ENCODE measurements at places on chromosomes 4 and X.
A peak's percentile ranks its signal among the peaks of the same experiment; 100 is the strongest.

GRCh38 chrX:143788265-143788664, 67.7 kb upstream of the SPANXN2 start:
- no peak overlapping the region for H3K4me3 ChIP-seq
- no peak overlapping the region for H3K27ac ChIP-seq
- no peaks in the 10 kb centered on the region for H3K4me1 ChIP-seq
- no peaks in the 10 kb centered on the region for H3K36me3 ChIP-seq
- peak; percentile 16 for DNase-seq

DNA sequence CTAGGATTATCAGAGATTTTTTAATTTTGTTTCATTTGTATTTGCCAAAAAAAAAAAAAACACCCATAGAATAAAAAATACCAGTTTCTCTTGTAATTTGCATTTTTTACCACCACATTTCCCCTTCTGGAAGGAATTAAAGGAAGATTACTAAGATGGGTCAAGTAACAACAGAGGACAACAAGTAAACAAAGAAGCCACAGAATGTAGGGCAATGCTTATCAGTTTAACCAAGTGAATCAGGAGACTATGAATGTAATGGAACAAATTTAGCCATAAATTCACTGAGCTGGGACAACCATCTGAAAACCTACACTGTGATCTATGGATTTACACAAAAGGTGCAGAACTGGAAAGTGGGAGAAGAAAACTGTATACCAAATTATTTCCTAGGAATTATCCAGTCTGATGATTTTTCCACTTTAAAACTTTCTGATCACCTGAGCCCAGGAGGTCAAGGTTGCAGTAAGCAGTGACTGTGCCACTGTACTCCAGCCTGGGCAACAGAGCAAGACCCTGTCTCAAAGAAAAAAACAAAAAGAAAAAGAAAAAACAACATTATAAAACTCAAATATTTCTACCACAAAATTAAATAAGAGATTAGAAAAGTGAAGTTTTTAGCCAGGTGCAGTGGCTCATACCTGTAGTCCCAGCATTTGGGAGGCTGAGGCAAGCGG, 32.4 kb downstream of the LRBA start:
- H3K27ac ChIP-seq = no peak overlapping the region
- H3K27me3 ChIP-seq = no peaks in the 10 kb centered on the region
- no peaks in the 10 kb centered on the region for H3K4me1 ChIP-seq
- H3K36me3 ChIP-seq = no peaks in the 10 kb centered on the region
- no peak overlapping the region for H3K4me3 ChIP-seq

GRCh38 chr4:158371158-158371557, 150.5 kb upstream of the RXFP1 start:
- H3K36me3 ChIP-seq = no peaks in the 10 kb centered on the region
- H3K27ac ChIP-seq = no peak overlapping the region
- no peaks in the 10 kb centered on the region for H3K27me3 ChIP-seq
- H3K4me3 ChIP-seq = no peak overlapping the region
- no peak for DNase-seq
- H3K4me1 ChIP-seq = no peaks in the 10 kb centered on the region

DNA sequence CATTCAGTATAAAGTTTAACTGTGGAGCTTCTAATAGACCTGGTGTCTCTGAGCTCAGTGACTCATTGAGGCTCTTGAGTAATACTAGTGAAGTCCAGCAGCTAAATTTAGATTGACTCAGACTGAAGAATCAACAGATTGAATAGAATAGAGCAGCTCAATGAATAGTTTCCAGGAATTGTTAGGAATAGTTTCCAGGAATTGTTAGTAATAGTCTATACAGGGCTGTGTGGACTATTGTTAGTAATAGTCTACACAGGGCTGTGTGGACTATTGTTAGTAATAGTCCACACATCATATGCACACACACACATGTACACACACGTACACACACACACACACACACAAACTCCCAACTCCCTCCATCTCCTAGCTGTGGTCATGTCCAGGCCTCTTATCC, 3.0 kb downstream of the GIMD1 start:
- no peaks in the 10 kb centered on the region for H3K36me3 ChIP-seq
- no peak overlapping the region for H3K4me3 ChIP-seq
- H3K27me3 ChIP-seq = no peaks in the 10 kb centered on the region
- no peak for DNase-seq

DNA sequence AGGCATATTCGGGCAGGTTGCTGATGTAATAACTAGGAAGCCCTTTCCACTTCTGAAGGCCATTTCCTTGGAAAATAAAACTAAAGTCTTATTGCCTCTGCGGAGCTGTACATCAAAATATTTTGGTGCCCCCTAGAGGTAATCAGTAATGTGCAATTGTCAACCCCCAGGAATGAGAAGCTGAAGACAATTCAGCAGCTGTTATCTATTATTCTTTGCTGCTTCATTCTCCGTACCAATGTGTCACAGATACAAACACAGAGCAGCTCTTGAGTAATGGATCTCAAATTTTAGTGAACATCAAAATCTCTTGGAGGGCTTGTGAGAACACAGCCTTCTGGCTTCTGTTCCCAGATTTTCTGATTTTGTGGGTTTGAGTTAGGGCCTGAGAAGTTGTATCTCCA, 3.5 kb upstream of the SLIT2 start:
- H3K4me1 ChIP-seq = no peaks in the 10 kb centered on the region
- H3K27ac ChIP-seq = no peak overlapping the region
- H3K36me3 ChIP-seq = no peaks in the 10 kb centered on the region
- no peak overlapping the region for H3K4me3 ChIP-seq
- peak; percentile 43 for DNase-seq

DNA sequence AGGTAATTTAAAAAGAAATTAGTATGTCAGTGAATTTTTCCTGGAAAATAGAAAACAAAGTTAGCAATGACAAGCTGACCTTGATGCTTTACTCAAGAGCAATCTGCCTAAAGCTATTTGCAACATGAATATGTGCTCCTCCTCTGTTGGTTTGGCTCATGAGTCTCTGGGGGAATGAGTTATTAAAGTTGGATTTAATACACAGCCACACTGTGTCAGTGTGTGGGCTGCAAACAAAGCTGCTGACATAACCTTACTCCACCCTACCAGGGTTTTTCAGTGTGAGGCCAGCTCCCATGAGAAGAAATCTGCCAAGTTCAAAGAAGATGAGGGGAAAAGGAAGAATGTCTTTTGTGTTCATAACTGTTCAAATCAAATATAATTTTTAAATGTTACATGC, 280.5 kb downstream of the TLL1 start:
- no peaks in the 10 kb centered on the region for H3K27me3 ChIP-seq
- H3K27ac ChIP-seq = no peak overlapping the region
- H3K36me3 ChIP-seq = no peaks in the 10 kb centered on the region
- H3K4me1 ChIP-seq = no peaks in the 10 kb centered on the region
- no peak overlapping the region for H3K4me3 ChIP-seq
- DNase-seq = no peak

DNA sequence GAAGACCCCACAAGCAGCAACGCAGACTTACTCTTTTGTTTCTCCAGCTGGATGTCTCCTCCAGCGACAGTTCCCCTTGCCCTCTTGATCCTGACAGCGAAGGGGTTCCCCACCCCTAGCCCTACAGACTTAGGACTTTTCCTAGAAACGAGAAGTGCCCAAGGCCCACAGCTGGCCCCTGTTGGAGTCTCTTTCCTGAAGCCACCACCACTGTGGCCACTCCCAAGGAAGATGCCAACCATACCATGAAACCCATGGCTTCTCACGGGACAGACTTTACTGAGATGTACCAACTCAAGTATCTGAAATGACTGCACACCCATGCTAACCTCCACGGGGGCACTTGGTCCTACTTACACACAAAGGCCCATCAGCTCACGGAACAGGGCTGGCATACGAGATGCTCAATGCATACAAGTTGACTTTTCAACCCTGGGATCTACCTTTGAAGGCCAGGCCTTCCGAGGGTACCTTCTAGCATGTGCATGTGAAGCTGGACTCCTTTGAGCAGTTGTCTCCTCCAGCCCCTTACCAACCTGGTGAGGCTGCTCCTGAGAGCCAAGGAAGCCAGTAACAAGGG, 924 bp upstream of the IRAK1 start:
- H3K27ac ChIP-seq = peak overlapping the region; percentile 76
- H3K36me3 ChIP-seq = no peaks in the 10 kb centered on the region
- no peak for DNase-seq
- peak overlapping the region; percentile 67 for H3K4me3 ChIP-seq

GRCh38 chr4:74555843-74556242, 110.9 kb downstream of the AREG start:
- no peak for DNase-seq
- H3K27ac ChIP-seq = no peak overlapping the region
- no peaks in the 10 kb centered on the region for H3K27me3 ChIP-seq
- no peak overlapping the region for H3K4me3 ChIP-seq
- H3K4me1 ChIP-seq = no peaks in the 10 kb centered on the region
- H3K36me3 ChIP-seq = no peaks in the 10 kb centered on the region

- H3K36me3 ChIP-seq = no peaks in the 10 kb centered on the region
- H3K4me1 ChIP-seq = no peaks in the 10 kb centered on the region
- H3K27me3 ChIP-seq = no peaks in the 10 kb centered on the region
- DNase-seq = no peak
- peak overlapping the region; percentile 79 for H3K27ac ChIP-seq
Measured at GRCh38 chrX:101347859-101348451, 587 bp downstream of the TIMM8A start.

DNA sequence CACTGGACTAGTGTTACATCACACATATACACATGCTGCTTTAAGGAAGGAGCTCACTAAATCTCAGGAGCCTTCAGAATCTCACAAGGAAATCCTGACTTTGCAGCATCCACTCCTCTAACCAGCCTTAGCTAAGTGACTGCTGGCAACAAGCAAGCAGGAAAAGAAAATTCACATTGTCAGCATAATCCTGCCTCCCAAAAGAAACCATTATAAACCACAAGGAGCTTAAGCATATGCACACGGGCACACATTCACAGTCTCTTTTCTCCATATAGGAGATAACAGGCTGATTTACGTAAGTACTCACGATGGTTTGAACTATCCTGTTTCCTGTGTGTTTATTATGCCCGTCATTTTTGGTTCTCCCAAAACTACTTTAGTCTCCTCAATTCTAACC, 136.3 kb downstream of the TMEM144 start:
- no peak for DNase-seq
- no peaks in the 10 kb centered on the region for H3K27me3 ChIP-seq
- no peaks in the 10 kb centered on the region for H3K36me3 ChIP-seq
- H3K4me1 ChIP-seq = no peaks in the 10 kb centered on the region

DNA sequence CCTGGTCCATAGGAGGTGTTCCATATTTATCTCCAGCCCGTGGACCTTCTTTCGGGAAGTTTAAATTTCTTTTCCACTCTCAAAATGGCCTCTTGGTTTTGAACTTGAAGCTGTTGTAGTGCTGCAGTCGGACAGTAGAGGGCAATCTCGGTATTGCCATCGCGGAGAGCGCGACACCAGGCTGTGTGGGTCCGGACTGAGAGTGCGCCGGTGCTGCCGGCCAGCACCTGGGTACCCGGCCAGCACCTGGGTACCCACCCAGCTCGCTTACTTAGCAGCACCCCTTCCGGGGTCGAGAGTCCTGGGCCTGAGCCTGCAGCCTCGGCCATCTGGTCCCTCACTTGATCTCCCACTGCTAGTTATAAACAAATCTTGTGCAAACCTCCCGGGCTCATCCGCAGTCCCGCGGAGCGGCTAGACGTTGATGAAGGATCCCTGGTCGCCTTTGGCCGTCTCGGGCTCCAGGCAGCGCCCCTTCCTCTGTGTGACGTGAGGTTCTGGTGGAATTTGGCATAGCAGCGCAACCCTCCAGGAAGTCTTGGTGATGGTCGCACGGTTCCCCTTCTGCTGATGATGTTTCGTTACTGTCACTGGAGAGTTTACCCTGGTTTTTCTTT, 18.0 kb downstream of the FAM9A start:
- no peaks in the 10 kb centered on the region for H3K4me1 ChIP-seq
- H3K4me3 ChIP-seq = 0 out of 2 replicates have a peak overlapping the region, but pooled peaks have one; percentile 17
- DNase-seq = peak; percentile 37
- H3K36me3 ChIP-seq = no peaks in the 10 kb centered on the region

DNA sequence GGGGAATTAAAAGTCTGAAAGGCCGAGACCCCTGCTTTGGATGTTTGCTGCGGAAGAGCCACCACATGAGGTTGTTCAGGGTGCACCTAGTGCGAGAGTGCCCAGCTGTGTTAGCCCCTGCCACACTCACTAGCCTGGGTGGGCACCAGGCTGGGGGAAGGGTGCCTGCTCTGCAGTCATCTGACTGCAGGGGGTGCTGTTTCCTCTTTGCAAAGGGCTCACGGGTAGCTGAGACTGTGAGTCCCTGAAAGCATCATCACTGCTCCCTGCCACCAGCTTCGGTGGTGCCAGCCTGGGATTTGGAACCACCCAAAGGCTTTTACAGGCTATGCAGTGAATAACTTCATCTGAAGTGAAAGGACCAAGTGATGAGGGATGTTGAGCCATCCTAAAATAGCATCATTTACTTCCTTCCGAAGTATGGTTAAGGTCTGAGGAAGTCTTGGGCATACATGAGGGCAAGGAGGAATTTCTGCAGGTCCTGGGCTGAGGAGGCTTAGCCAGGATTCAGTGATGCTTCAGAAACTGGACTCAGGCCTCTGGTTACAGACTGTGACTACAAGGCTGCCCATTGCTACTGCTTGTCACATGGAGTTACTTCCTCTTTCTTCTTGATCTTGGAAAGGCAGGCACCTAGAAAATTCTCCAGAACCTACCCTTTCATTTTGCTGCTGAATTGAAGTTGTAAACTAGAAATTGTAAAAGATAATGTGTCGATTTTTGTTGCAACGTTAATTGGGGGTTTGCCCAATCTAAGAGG, 293.2 kb upstream of the PRPS2 start:
- no peaks in the 10 kb centered on the region for H3K27me3 ChIP-seq
- no peak overlapping the region for H3K27ac ChIP-seq
- DNase-seq = no peak
- H3K36me3 ChIP-seq = no peaks in the 10 kb centered on the region
- H3K4me3 ChIP-seq = no peak overlapping the region

DNA sequence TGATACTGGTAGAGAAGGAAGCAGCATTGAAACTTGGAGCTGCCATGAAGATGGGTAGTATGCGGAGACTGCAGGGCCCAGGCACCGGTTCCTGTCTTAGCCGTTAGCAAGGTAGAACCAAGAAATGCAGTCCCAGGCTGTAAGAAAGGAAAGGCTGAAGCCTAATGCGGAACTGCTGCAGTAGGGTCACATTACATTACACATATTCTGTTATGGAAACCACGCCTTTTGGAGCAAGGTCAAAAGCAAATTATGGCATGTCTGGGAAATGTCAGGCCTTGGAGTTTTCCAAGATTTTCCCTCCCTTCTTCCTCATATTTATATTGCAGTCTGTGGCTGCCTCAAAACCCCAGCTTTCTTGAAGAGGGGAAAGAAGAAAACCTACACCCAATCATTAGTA, 204.8 kb upstream of the RASGEF1B start:
- no peak overlapping the region for H3K4me3 ChIP-seq
- no peak overlapping the region for H3K27ac ChIP-seq
- H3K27me3 ChIP-seq = no peaks in the 10 kb centered on the region
- no peak for DNase-seq
- no peaks in the 10 kb centered on the region for H3K4me1 ChIP-seq

- no peaks in the 10 kb centered on the region for H3K27me3 ChIP-seq
- DNase-seq = no peak
- no peak overlapping the region for H3K4me3 ChIP-seq
- H3K36me3 ChIP-seq = no peaks in the 10 kb centered on the region
- H3K27ac ChIP-seq = no peak overlapping the region
Measured at GRCh38 chrX:123570011-123570590, 162.8 kb downstream of the THOC2 start.
